T-cell (primary cell): ENCODE measurements at places on chromosomes 2 and 18.

DNA sequence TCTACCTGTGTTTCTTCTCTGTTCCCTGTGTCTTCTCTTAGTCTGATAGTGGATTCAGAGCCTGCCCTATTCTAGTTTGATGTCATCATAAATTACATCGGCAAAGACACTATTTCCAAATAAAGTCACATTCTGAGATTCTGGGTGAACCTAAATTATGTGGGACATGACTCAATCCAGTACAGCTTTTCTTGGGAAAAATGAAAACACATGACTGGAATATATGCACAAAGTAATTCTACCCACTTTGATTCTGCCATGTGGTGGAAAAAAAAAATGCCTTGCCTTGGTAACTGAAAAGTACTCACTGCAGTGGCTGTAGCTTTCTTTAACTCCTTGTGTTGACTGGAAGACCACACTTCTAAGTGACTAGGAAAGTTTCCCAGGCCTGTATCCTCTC lies 73.7 kb downstream of the LRATD1 start:
- DNase-seq = no peak

GRCh38 chr2:109472331-109472959 lies 141.3 kb downstream of the SEPTIN10 start:
- DNase-seq = no peak

- no peak for DNase-seq
Observed at GRCh38 chr2:159064446-159065301, 96.2 kb downstream of the TANC1 start.

DNA sequence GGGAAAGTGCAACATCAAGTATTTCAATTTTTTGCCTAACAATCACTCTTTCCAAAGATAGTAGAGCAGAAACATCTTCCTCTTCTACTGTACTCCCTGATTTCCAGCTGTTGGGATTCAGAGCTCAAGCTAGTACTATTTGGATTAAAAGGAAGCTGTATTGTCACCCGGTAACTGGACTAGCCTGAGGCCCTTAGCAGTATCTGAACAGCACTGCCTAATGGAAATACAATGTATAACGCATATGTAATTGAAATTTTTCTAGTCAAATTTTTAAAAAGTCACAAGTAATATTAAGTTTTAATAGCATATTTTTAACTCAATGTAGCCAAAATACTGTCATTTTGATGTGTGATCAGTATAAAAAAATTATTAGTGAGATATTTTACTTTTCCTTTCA lies 86.2 kb downstream of the COX7A2L start:
- DNase-seq = no peak
